GM23248 (cell line): ENCODE measurements at places on chromosomes 11 and 22. TPM values are rescaled to one million over a fixed set of nuclear protein-coding genes. Genes with fewer than 3 reads are reported as not detected.

C11orf42 gene
- not detected in 2 replicates for total RNA-seq

- DNase-seq, result peak; percentile 40
These were observed 5.2 kb downstream of the C11orf52 start for GRCh38 chr11:111923951-111924350.

GAL3ST1 gene
- not detected in 2 replicates for total RNA-seq

DNA sequence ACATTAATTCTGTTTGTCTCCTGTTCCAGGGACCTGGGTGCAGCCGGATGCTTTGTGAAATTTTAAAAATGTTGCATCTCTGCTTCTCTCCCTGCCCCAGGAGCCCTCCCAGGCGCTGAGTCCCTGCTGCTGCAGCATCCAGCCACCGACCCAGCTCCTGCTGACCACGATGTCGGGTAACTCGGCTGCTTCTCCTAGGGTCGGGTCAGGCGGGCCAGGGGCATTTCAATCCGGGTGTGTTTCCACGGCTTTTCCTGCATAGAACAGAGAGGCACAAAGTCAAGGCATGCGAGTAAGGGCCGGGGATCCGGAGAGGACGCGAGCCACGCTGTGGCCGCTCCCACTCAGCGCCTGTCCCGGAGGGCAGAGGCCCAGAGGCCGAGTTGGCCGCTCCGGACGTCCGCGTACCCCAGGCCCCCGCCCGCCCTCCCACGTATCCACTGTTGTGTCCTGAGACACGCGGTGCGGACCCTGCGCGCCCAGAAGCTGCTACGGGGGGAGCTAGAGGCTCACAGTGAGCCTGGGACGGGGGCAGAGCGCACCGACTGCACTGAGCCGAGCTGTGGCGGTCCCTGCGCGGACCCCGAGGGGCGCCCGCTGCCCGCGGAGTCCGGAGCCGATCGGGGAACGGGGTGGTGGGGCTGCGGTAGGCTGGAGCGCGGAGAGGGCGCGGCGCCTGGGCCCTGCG lies at the start of gene POU2AF3:
TSS of gene POU2AF3 (plus strand) at position 134 of the 688 bp plus-strand sequence. CDS start at position 170, 36 bp downstream.
- DNase-seq, result peak; percentile 23

SGSM1 gene
- total RNA-seq, result not detected in 2 replicates

DNA sequence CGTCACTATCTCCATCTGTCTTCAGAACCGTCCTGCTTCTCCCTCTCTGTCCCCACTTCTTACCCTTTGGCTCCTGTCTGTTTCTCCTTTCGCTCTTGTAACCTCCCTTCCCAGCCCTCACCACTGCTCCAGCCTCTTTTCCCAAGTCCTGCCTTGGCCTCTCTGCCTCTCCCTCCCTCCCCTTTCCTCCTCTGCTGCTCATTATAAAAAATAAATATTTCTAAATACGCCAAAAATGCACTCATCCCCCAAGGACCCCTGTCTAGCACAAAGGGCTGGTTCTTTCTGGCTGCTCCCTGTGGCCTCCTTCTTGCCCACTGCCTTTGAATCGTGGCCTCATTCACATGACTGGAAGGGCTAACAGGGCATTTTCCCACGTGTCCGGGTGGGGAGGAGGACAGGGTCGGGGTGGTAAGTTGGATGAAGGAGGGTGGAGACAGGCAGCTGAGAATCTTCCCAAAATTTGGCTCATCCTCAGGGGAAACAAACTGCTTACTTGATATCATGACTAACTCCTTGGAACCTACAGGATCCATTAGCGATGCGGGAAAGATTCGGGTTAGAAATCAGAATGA lies 26.4 kb upstream of the OAF start:
- DNase-seq, result peak; percentile 52

RAG1 gene
- total RNA-seq, result 0.11 TPM in 1 of 2 replicates, not detected in the other

DNA sequence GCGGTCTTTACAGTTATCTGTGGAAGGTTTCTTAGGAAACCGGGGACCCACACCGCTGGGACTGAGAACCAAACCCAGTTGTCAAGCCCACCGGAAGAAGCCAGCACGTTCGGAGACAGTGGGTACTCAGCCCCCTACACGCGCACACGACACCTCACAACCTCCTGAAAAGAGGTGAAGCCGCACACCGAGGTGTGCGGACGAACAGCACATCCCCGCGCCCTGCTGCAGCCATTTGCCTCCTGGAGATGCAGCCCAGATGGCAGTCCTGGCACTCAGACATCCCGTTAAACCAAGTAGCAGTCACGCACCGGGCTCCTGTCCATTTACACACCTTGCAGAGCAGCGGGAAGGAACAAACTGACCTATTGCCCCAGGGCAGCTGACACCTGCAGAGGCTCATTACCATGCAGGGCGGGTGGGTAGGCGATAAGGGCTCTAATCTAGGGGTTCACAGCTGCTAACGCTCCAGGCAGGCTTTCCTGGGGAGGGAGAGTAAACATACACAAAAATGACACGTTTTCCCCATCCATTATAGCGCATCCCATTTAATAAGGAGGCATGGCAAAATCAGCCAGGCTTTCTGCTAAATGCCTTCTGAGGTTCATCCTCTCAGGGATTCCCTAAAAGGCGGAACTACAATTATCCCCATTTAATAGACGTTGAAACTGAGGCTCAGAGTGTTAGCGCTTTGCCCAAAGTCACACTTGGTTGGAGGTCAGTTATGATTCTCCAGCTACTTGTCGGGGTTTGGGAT lies 864 bp upstream of the EHBP1L1 start:
- peak; percentile 58 for DNase-seq

GRCh38 chr22:25062386-25063085 lies 110.0 kb downstream of the KIAA1671 start:
- DNase-seq, result no peak

TBX10 gene
- not detected in 2 replicates for total RNA-seq

DNA sequence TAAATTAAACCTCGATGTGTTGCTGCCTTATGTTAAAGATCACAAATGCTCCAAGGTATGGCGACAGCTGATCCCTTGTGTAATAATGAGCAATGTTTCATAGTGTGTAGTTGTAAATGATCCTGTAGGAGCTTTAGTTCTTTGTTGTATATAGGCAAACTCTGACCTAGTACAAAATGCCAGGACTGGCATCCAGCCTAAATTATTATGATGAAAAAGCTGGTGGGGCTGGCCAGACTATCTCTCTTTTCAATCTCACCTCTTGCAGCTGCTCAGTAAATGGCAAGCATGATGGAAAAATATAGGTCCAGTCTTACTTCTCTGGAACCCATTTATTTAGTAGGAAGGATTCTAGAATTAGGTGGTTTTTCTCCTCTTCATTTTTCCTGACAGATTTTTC lies 345.1 kb upstream of the C11orf87 start:
- DNase-seq, result no peak

DNA sequence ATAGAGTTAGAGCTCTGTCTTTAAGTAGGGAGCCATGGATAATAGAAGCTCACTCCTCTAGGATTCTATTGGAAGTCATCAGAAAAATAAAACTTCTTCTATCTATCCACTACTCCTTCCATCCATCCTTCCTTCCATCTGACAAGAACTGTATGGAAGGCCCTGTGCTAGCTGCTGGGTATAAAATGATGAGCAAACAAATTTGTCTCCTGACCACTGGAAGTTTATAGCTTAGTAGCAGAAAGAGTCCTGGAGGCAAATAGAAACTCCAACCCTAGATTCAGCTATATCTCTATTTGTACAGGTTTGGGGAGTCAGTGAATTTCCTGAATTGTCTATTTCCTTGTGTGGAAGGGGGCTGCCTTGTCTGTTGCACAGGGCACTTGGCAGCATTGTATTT lies 136.6 kb downstream of the ME3 start:
- no peak for DNase-seq

SLC7A4 gene
- total RNA-seq, result not detected in 2 replicates

DNA sequence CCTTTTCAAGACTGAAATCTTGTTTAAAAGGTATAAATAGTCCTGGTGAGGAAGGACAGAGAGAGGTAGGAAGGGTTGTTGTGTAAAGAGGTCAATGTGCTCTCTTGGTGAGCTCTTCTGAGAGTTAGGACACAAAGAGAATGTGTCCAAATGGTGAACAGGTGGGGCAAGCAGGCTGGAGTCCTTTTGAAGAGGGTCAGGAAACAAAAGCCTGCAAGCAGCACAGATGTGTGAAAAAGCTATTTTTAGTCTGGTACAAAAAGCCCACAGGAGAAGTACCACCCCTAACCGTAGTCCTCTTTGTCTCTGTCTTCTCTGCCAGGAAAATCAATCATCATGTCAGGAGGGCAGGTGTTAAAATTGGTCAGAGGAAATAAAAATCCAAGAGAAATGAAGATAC lies 54.4 kb upstream of the SYN3 start:
- no peak for DNase-seq

ABTB2 gene
- 9.9 and 12.4 TPM in 2 replicates for total RNA-seq

GLB1L3 gene
- not detected in 2 replicates for total RNA-seq

CHST1 gene
- not detected in 2 replicates for total RNA-seq

OSBP2 gene
- total RNA-seq, result 1.1 and 2.0 TPM in 2 replicates

DNA sequence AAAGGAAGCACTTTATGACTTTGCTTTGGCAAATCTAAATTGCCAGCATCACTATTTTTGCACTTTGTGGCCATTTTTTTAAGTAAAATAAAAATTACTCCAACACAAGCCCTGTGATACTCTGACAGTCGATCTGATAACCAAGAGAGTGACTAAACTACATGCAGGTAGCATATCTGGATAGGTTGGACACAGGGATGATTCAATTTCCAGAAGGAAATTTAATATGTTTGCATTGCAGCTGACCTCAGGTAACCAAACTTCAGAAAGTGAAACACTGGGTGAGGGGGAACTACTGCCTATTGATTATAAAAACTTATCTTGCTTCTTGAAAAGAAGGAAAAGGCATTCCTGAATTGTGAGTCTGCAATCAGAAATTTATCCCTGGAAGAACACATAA lies 13.9 kb downstream of the OR5B3 start:
- no peak for DNase-seq

GRCh38 chr22:35479359-35479758 lies 61.3 kb upstream of the RASD2 start:
- no peak for DNase-seq

PHOX2A gene
- not detected in 2 replicates for total RNA-seq

CRYBA4 gene
- not detected in 2 replicates for total RNA-seq

GRCh38 chr11:119115484-119116234 lies 5.7 kb upstream of the HINFP start:
- DNase-seq, result no peak
